Kidney tubule cell (primary cell): ENCODE measurements at places on chromosomes 12 and 14.

- DNase-seq = no peak
Observed at GRCh38 chr12:109832541-109833306, 474 bp downstream of the TRPV4 start.

DNA sequence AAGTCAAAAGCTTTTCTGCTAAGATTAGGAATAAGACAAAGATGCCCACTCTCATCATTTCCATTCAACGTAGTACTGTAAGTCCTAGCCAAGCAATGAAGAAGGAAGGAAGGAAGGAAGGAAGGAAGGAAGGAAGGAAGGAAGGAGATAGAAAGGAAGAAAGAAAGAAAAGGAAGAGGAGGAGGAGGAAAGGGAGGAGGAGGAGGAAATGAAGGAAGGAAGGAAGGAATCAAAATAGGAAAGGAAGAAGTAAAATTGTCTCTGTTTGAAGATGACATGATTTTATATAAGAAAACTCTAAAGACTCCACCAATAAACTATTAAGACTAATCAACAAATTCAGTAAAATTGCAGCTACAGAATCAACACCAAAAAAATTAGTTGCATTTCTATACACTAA is 66.0 kb upstream of the DHRS4 start:
- no peak for DNase-seq

GRCh38 chr14:105525861-105526775 is at the start of gene TMEM121:
Gene TMEM121 (plus strand): TSS chr14:105526583. CDS start chr14:105528835, 2,252 bp downstream.
- no peak for DNase-seq

- no peak for DNase-seq
Observed at GRCh38 chr14:98964171-98964570, 307.8 kb downstream of the BCL11B start.

GRCh38 chr12:42144158-42144407 is 591 bp downstream of the GXYLT1 start:
- no peak for DNase-seq

DNA sequence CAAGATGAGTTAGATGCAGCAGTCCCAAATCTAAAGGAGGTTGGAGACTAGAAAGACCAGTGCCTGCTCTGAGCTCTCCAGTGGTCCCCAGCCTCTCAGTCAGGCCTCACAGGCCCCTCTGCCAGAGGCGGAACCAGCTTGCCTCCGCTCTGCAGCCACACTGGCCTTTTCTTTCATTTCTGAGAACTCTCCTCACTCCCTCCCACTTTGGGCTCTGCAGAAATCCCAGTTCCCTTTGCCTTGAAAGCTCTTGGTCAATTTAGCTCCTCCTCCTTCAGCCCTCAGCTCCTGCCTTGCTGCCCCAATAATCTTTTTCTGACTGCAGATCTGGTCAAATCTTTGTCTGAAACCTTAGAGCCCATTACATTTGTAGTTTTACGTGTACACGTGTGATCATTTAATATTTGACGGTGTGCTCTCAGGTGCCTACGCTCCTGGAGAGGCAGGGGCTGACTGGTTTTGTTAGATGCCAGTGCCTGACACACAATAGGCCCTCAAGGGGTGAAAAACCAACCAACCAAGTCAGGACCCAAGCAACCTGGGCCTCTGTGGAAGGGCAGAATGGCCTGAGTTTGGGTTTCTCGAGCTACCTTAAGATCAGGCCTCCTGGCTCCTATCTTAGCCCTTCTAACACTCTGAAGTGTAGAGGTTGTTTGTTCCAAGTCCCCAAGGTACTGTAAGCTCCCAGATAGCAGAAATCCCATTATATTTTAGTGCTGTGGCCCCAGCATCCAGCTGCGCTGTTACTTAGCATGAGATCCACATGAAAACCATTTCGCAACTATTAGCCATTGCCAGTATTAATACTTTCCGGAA is 1.1 kb upstream of the NUDT4 start:
- peak; percentile 47 for DNase-seq

DNA sequence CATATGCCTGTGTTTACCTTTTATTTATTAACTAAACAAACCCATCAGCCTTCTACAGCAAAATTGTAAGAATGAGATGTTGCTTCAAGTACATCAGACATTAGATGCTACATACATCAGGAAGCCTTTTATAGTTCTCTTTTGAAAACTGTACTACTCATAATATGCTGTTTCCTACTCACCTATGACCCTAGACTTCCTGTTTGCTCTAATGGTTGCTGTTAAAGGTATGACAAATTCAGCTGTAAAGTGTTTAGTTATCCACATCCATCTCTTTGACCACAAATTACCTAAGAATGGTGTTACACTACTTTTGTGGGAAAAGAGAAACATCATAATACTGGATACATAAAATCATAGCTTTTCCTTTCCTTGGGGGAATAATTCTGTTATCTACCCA is 220.0 kb downstream of the RAD51B start:
- peak; percentile 15 for DNase-seq

- DNase-seq = no peak
Observed at GRCh38 chr12:6700646-6701051, at the start of gene PIANP. Gene PIANP (minus strand): TSS chr12:6700815. CDS start chr12:6698061, 2,754 bp downstream.

- no peak for DNase-seq
Observed at GRCh38 chr14:81416981-81417380, 16.9 kb upstream of the STON2 start.

DNA sequence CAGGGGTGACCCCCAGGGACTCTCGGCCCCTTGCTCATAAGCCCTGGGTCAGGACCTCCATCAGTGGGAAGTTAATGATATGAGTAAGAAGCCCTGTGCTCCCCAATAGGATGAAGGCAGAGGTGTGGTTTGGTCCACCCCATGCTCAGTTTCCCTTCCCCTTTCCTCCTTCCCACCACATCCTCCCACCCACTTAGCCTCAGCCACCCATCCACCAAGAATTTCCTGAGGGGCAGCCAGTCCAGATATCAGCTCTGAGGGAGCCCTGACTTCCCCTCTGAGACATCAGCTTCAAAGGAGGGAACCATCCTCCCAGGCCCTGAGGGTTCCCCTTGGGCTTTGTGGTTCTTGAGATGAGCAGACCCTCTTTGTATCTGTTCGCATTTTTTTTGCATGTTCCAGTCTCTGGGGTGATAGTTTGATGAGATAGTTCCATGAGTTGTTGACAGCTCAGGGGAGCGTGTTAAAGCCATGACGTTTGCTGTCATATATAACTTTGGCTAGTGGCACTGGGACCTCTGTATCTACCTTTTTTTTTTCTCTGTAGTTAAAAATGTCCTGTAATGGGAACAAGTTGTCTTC is 71.2 kb downstream of the LGMN start:
- no peak for DNase-seq

GRCh38 chr12:115672506-115673080 is 604.9 kb downstream of the MED13L start:
- no peak for DNase-seq

DNA sequence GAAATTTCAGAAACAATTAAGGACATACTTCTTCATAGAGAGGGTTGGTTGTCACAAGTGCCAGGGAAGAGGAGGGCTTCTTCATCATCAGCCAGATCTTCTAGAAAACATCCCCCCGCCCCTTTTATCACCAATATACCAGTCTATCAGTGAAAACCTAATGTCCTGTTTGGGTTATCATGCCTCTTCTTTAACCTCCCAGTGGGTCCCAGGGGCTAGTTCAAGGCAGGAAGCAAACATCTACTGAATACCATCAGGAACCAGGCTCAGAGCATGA is 13.3 kb upstream of the KRT86 start:
- DNase-seq = no peak

GRCh38 chr12:116426391-116427136 is 132.6 kb upstream of the MAP1LC3B2 start:
- peak; percentile 87 for DNase-seq

- DNase-seq = peak; percentile 52
Observed at GRCh38 chr14:55267820-55268219, 3.4 kb upstream of the FBXO34 start.

DNA sequence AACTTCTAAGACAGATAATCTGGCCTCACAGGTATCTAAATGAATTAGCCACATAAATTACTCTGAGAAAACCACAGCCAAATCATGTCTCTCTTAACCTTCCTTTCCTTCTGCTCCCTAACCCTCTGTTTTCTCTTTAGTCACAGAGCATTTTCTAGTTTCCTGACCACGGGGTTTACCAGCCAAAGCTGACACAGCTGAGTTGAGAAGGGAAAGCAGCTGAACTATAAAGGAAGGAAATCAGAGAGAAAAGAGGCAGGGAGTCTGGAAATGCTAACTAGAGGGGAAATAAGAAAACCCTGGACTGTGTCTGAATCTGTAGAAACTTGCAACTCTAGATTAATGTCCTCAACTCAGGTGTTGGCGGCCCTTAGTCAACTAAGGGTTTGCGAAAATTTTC is 24.4 kb downstream of the ANKS1B start:
- peak; percentile 37 for DNase-seq

DNA sequence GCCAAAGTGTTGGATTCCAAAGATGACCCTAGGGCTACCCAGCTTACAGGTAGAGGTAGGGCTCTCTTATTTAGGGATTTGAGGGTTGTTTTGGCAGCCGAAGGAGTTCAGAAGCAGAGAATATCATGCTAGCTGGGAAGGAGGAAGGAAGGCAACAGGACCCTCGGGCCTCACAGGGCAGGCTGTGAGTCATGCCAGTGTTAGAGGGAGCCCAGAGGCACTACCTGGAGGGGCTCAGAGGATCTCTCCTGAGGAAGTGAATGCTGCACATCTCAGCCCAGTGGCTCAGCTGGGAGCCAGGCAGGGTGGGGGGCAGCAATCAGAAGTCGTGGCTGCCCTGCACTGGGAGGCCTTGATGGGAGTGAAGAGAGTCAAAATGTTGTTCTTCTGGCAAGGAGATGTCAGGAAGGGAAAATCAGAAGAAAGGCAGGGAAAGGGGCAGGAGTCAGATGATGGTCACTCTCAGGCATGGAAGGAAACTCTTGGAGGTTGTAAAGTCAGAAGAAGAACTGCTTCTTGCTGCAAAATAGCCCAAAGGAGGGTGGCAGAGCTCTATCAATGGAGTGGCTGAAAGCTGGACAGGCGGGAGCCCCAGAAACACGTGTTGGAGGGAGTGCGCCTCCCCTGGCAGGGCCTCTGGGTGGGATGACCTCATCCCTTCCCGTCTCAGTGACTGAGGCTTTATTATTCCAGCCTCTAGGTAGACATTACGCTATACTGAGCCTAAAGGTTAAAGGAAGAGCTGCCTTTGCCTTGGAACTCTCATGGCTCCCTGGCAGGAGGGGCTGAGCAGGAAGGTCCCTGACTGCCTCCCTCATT is 141.3 kb downstream of the SMOC1 start:
- DNase-seq = no peak

DNA sequence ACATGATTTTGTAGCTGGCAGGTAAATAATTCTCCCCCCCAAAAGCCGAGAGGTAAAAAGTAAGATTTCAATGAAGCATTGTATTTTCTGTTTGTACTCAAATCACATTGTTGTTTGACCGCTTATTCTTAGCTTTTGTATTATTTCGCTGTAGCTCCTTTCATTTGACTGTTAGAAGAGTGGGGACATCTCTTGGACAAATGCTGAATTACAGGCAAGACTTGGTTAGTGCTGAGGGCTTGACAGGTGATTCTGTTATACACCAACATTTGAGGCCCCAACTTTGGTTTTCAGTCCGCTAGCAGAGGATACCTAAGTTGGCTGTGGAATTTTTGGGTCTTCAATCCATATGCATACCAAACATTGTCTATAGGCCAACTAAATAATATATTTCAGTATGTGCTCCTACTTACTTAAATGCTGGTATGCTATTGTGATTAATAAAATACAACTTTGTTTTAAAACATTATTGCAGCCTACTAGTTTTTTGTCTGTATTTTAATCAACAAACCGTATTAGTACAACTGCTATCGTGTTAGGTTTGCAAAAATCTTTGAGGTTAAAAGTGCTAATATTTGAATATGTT is 102.2 kb downstream of the ERC1 start:
- DNase-seq = peak; percentile 53
